ENCODE measurements at places on chromosomes 12 and 14.

- DNase-seq: no peak
These were observed 36.8 kb upstream of the E2F7 start for GRCh38 chr12:77102123-77102522.

GRCh38 chr12:5264006-5264405 is 167.9 kb upstream of the NTF3 start:
- DNase-seq: peak; percentile 48

DNA sequence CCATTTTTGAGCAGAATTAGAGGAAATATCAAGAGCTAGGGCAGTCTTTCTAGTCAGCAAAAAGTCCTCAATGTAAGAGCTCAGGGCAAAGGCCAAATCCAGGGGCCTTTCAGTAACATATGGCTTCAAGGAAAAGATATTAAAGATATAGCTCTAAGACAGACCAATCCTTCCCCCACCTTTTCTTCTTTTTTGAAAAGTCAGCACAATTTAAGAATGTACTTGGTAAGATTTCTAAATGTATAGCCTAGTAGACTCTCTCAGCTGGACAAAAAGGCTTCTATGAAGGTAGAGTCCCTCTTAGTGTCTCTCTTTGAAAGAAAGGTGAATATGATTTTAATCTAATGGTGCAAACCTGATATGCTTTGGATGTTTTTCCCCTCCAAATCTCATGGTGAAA is 515.7 kb downstream of the VRK1 start:
- DNase-seq: no peak

- DNase-seq: peak; percentile 70
These were observed 11.6 kb downstream of the BHLHE41 start for GRCh38 chr12:26113181-26113654.

DNA sequence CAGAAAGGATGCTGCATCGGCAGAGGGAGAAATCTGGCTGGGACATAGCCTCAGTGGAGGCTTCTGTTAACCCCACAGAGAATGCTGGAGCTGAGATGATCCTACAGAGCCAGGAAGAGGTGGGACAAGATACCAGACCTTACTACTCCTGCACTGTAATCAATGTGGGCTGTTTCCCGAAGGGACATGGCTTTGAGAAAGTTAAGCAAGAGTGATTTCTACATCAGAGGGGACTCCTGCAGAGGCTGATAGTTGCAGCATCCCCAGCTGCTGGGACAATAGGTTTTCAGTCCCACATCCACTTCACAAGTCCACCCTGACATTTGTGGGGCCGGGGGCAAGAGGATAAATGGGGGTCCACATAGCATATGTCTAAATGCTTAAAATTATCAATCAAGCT is 22.5 kb upstream of the CMKLR1 start:
- DNase-seq: no peak

DNA sequence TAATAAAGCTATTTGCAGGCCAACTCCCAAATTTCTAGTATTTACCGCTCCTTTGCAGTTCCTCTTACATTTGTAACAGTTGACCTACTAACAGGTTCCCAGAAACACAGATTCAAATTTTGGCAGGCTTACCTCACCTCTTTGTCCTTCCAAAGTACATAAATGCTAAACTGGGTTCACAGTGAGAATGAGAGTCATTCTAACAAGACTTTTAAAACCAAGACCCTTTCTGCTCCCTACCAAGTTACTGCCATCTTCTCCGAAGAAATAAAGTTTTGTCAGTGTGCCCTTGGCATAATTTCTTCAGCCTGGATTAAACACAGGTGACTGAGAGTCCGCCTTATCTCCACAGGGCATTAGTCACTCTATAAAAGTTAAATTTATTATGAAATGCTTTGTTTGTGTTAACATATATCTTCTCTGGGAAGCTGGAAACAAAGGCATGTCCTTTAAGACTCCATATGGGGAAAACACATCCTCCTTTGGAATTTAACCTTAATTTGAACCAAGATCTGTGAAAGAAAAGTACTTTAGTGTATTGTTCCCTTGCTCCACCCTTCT is 28.2 kb downstream of the FOXA1 start:
- DNase-seq: peak; percentile 70

GRCh38 chr12:25200703-25201102 is 5.7 kb downstream of the ETFRF1 start:
- DNase-seq: no peak

DNA sequence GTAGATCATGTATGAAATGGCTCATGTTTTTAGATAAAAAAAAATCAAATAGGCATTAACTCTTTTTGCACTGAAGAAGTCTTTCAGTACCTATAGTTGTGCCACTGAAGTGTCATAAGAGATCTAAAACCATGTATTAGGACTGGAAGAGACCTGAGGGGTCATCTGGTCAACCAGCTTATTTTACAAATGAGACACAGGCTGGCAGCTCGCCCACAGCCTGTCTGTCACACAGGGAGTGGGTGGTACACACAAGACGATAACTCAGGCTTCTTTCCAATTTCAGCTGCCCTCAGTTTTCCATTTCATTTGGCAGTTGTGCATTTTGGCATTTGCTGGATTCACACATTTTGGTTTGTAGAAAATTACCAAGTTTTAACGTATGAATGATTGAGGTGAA is 34.7 kb downstream of the C12orf75 start:
- peak; percentile 52 for DNase-seq

DNA sequence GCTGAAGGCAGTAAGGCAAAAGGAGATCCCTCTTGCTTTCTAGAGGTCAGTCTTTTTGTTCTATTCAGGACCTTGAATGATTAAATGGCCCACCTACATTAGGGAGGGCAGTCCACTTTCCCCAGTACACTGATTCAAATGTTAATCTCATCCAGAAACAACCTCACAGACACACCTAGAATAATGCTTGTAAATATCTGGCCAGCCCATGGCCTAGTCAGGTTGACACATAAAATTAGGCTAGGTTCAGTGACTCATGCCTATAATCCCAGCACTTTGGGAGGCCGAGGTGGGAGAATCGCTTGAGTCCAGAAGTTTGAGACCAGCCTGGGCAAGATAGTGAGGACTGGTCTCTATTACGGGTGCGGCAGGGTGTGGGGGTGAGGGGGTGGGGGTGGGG is 43.5 kb downstream of the MIPOL1 start:
- no peak for DNase-seq

GRCh38 chr12:127336416-127336815 is 930.6 kb upstream of the TMEM132C start:
- no peak for DNase-seq

DNA sequence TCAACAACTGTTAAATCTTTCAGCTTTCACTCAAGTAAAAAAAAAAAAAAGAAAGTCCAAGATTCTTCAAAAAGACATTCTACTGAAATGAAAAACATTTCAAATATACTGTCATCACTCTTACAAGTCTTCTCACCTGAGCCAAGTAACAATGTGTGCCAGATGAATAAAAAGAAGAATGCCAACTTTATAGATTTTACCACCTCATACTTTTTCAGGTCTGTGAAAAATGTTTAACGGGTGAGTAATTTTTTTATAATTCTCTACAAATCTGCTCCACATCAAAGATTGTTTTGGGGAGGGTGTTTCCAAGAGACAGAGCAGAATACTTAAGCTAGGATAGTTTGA is 181.0 kb upstream of the BMP4 start:
- DNase-seq: no peak

- peak; percentile 80 for DNase-seq
These were observed 29.6 kb downstream of the WBP11 start for GRCh38 chr12:14773685-14774073.

- no peak for DNase-seq
These were observed 16.9 kb upstream of the PNMA1 start for GRCh38 chr14:73731111-73731510.

DNA sequence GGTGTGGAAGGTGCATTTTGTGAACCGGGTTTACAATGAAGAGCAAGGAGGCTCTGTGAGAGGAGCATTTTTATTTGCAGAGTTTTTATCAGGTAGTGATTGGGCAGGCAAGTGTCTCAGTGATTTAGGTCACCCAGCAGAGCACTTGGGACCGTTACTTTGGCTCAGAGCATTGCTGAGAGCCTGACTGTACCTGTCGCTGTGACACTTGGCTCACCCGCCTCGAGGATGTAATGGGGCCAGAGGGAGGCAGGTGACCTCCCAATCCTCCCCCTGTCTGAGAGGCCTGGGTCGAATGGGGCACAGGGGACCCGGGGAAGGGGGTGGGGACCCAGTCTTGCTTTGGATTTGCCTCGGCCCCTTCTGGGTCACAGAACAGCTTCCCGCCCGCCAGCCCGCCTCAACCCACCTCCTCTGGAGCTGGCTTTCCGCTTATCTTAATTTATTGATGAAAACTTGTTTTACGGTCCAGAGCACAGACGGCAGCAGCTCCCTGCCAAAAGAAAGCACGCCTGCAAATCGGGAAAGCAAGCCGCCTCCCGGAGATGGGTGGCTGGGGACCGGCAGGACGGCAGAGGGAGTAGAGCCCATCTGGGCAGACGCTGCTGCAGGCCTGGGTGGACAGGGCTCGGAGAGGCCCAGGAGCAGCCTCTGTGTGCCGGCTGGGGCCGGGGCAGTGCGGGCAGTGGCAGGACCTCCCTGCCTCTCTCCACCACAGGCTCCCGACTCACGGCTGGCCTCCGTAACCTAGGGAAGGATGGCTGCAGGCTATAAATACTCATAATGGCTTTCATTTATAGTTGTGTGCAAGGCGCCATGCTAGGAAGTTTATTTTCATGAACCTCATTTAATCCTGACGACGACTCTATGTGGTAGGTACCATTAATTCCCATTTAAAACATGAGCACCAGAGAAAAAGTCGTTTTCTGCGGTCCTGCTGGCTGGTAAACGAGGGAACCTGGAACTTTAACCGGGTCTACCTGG is 187.1 kb downstream of the TSPAN9 start:
- no peak for DNase-seq

DNA sequence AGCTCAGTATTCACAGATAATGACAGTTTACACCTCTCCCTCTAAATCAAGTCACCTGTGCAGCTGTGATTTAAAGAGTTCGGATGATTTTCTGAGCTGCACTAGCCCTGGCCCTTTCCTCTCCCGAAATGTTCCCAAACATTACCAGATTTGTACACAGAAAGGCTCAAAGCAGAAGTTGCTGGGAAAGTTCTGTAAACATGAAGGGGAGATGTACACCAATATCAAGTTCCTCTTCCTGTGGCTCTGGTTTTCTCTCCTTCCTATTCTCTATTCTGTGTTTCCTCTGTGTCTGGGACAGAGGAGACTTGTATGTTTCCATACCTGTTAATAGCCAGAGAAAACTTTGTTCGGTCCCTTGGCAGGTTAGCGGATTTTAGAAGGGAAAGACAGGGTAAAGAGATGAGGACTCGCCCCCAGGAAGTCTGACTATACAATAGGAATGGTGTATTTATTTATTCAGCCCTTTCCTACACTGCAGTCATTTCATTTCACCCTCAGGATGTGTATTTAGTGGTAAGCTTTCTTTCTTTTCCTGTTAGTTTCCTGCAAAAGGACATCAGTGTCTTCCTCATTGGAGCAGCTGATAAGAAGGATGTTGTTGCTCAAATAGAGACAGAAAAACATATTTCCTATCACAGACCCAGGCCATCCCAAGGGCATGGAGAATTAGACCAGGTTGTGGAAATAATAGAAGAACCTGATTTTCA is 7.6 kb upstream of the NUMB start:
- DNase-seq: peak; percentile 23

GRCh38 chr14:103624860-103625259 is 4.2 kb upstream of the KLC1 start:
- peak; percentile 23 for DNase-seq

GRCh38 chr12:96811083-96811482 is 96.0 kb upstream of the NEDD1 start:
- DNase-seq: no peak

DNA sequence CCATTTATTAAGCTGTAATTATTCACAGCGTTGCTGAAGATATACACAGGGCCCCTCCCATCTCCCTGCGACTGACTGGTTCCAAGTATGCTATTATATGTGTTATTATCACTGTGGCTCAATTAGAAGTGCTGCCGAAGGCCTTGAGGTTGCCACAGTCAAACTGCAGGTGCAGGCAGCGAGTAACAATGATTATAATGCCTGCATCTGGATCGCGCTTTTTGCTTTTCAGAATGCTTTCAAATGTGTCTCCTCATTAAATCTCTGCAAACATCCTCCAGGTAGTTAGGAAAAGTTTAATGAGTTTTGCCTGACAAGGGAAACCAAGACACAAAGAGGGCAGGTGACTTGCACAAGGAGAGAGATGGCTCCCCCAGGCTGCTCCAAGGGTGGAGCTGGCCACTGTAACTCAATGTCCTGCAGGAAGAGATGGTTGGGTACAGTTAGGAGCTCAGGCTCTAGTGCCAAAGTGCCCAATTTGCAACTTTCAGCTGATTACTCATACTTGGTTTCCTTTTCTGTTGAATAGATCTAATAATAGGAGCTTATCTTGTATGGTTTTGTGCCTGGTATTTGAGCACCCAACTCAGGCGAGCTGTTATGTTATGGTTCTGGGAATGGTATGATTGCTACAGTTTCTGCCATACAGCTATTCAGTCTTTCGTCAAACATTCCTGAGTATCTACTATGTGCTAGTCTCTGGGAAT is 1.7 kb upstream of the SYNE3 start:
- DNase-seq: peak; percentile 87

- no peak for DNase-seq
These were observed 4.1 kb upstream of the KRT18 start for GRCh38 chr12:52944683-52945388.

- no peak for DNase-seq
These were observed 113.2 kb upstream of the PPFIA2 start for GRCh38 chr12:81872400-81872799.

DNA sequence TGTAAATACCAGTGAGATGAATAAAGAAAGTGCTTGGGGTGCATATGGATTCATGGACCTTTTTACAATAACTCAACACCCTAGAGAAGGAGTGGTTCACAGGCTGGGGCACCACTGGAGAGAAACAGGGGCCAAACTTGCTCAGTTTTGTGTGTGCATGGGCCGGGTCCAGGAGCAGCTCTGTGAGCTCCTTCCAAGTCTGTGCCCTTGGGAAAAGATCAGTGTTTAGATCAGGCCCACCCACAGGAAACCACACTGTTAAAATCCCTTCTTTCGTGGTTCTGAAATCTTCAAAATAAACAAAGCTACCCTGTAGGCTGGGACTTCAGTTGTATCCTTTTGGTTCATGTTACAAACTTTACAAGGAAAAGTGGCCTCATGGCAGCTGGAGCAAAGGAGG is 156.1 kb upstream of the TMEM260 start:
- DNase-seq: no peak

- DNase-seq: peak; percentile 96
These were observed 718.8 kb upstream of the TMEM132C start for GRCh38 chr12:127548123-127548553.

DNA sequence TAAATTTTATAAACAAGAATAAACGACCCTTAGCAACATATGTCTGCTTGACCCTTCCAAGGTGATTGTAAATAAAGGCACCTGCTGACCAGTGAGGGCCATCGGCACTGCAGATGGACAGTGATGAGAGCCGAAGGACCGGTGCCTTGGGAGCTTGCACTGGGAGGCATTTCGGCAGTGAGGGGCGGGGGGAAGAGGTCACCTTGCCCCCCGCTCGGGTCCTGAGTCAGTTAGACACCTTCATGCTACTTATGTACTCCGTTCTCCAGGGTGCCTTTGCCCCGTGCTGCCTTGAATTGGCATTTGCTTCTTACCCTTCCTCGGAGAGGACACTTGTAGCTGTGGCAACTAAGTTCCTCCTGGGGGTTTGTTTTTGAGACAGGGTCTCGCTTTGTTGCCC is 23.0 kb downstream of the MMAB start:
- DNase-seq: no peak

- no peak for DNase-seq
These were observed 6.4 kb downstream of the ATN1 start for GRCh38 chr12:6934110-6934509.
